HS-5 (cell line): ENCODE measurements at places on chromosomes 2 and 18.
A peak's percentile ranks its signal among the peaks of the same experiment; 100 is the strongest.

- DNase-seq: no peak
Observed at GRCh38 chr2:97967931-97968627, 27.7 kb downstream of the TMEM131 start.

DNA sequence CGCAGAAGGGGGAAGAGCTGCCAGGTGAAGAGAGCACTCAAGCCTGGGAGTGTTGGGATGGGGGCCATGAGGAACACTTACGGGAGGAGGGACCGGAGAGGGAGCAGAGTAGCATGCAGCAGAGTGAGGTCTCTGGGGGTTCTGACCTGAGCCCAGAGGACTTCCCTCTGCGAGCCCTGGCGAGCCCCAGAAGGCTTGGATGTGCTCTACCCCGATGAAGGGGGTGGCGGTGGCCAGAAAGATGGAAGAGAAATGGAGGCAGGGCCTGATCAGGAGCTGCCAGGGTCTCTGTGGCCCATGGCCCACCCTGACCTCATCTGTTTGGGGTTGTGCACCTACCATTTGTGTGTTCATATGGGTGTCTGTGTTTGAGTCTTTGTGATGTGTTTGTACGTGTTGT lies 42.0 kb downstream of the CROCC2 start:
- DNase-seq: no peak

DNA sequence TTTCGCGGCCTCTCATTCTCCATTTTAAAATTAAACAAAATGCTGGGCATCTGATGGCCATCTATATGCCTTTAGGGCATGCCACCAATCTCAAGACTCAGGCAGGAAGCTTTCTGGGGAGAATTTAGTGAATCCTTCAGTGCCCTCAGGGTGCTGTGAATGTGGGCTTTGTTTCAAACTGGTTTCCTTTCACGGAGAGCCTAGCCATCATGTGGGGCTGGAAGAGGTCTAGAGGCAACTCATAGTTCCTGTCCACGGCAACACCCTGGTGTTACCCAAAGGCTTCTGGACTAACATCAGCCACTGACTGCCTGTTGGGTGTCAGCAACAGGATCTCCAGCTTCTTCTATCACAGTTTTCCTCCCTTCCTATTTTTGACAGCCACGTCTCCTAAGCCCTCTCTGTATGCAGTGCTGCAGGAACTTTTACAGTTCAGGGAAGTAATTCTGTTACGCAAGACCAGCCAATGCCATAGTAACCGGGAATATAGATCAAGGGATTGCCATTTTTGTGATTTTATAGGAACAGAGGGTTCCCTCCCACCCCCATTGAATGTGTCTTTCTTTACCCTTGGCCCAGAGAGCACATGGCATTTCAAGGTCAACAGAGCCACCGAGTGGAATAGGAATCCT lies 7.9 kb upstream of the WDR33 start:
- DNase-seq: no peak

GRCh38 chr2:95278051-95278471 lies 3.8 kb downstream of the PROM2 start:
- DNase-seq: peak; percentile 34

DNA sequence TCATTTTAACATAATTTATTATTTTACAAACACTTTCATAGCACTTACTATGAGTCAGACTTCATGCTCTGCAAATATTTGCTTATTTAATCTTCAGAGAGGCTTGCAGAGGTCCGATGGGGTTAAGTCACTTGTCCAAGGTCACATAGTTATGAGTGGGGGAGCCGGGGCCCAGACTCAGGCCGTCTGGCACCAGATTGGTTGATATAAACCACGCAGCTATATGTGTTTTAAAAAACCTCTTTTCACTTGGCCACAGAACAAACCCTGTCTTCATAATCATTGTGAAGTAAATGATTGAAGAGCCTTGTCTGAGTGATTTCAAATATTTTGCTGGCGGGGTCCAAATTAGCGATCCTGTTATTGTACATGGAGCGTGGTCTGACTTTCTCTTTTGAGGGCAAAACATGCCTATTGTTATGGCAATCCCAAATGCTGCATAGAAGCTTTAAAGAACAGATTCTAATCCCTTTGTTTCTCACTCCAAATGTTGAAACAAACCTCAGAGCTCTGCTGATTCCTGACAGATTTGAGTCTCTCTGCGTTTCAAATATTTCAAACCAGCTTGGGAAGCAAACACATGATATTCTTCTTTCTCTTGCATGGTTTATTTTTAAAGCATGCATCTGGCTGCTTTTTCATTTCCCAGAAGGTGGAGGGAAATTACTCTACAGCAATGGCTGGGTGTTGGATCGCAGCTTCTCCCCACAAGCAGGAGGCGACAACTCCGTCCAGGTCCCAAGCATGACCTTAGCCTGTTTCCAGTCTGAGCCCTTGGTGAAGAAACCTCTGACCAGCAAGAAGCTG lies 142.4 kb downstream of the DDX1 start:
- no peak for DNase-seq

DNA sequence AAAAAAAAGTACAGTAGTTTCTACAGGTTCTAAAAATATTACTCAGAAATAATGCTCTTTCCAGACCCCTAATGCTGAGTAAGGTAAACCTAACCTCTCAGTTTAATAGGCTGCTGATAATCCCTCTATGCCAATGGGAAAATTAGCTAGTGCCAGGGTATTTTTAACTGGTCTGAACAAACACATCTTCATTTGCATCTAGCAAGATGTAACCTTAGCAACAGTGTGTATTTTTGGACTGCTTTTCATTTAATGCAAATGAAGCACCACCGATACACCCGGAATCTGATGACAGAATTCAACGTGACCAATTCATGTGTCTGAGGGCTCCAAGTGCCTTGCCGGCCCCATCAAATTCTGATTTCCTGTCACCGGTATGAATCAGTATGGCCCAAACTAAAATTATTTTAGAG lies 47.4 kb upstream of the CYRIA start:
- no peak for DNase-seq
